Suppressor macrophage treated with lipopolysaccharide for 1 hour (primary cell): ENCODE measurements at places on chromosomes 12 and 14.
A peak's percentile ranks its signal among the peaks of the same experiment; 100 is the strongest.

DNA sequence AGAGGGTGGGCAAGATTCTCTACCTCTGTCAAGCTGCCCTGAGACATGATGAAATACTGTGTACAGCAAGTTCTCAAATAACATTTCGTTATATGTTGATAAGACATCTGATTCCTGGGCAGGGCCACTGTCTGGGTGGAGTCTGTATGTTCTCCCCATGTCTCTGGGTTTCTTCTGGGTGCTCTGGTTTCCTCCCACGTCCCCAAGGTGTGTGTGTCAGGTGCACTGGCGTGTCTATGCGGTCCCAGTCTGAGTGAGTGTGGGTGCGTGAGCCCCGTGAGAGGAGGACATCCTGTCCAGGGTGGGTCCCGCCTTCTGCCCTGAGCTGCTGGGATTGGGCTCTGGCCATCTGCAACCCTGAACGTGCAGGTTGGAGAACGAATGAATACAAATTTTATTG is 29.6 kb downstream of the KCTD10 start:
- no peak for DNase-seq

GRCh38 chr14:55588259-55588699 is 8.3 kb downstream of the KTN1 start:
- no peak for DNase-seq

GRCh38 chr12:17076028-17076744 is 470.2 kb upstream of the LMO3 start:
- DNase-seq = no peak

DNA sequence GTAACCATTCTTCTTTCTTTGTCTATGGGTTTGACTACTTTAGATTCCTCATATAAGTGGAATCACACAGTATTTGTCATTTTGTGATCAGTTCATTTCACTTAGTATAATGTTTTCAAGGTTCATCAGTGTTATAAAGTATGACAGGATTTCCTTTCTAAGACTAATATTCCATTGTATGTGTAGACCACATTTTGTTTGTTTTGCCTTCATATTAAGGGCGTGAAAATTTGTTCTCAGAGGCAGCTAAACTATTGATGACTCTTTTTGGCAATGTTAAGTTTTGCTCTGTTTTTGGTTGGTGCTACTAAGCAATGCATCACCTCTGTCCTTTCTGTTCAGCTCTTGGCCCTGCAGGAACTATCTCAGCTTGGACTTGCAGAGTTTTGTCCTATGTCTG is 1.7 kb upstream of the KLRG1 start:
- DNase-seq = no peak

- DNase-seq = no peak
These were observed 31.7 kb downstream of the FGD4 start for GRCh38 chr12:32431025-32431424.

DNA sequence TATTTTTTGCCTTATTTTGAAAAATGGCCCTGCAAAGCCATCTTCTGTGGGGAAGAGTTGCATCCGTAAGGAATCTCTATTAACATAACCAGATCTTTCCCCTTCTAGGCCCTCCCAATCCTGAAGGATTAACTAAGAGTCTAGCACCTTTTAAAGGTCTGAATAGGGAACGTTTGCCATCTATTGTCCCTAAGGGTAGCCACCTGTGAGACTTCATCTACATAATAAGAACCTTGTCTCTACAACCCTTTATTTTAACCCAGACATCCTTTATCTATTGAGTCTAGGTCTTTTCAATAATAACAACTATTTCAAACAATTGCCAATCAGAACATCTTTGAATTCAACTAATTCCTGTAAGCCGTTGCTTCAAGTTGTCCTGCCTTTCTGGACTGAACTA is 4.4 kb downstream of the EDDM3B start:
- no peak for DNase-seq

GRCh38 chr14:47226877-47227520 is 448.4 kb downstream of the MDGA2 start:
- DNase-seq = peak; percentile 35

DNA sequence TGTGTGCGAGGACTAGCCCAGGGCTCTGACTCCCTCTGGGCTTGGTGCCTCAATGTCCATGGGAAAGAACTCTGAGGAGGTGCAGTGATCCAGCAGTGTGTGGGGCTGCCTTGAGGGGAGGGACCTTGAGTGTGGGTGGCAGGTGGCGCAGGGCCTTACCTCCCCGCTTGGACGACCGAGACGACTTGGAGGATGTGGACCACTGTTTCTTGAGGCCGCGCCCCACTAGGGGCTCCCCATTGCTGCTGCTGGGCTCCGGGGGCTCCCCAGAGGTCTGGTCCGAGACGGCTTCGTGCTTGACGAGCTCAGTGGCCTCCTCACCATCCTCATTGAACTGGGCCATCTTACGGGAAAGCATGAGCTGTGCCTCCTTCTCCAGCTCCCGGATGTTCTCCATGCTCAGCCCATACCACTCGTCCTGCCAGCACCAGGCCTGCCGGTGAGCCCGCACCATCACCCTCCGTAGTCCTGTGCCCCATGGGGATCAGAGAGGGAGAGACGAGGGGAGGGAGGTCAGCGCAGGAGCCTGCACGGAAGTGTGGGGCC is 24.7 kb downstream of the ARL6IP4 start:
- DNase-seq = no peak

GRCh38 chr14:104820669-104821228 is 19.8 kb downstream of the ZBTB42 start:
- no peak for DNase-seq

DNA sequence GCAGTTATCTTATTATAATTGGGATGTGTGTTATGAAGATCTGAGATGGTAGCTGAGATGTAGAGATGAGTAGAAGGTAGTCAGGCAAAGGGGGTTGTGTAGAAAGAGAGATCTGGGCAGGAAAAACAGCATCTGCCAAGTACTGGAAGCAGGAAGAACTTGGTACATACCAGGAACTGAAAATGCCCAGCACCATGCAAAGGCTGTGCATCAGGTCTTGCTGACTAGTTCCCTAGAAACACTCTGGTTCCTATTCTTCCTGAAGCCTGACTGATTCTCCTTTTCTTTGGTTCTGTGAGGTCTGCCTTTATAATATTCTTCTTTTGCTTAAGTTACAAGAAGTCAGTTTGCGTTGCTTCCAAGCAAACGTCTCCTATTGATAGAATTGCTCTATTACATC is 6.7 kb upstream of the NFATC4 start:
- peak; percentile 63 for DNase-seq

- no peak for DNase-seq
These were observed 272.8 kb upstream of the DAAM1 start for GRCh38 chr14:58915646-58916045.

GRCh38 chr12:11623382-11623781 is 26.1 kb upstream of the ETV6 start:
- DNase-seq = peak; percentile 6

DNA sequence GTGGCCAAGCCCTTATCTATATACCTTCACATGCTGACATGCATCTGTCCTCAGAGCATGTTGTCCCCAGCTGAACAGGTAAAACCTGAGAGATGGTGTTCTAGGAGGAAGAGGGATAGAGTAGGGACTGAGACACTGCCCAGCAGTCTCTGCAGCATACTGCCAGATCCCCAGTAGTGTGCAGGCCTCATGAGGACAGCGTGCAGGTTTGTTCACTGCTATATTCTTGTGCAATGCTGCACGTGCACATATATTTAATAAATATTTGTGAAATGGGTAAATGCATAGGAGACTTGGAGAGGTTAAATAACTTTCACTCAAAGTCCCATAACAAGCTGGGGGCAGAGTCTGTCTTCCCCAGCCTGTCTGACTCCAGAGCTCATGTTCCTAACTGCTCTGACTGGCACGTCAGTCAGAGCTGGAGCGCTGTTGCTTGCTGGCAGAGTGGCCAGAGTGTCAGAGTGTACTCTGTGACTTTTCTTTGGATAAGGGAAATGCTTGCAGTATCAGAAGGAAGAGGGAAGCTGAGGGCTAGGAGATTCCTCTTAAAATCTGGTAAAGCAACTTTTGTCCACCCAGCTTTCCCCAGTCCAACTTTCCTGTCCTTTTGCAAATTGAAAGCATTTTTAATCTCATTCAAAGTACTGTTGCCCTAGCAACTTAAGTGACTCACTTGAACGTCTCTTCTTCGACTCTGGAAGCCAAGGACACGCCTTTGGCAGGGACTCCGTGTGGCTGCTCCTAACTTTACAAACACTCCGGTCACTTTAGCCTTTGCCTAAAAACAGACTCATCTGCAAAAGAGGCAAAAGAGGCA is 14.9 kb upstream of the POLR3B start:
- DNase-seq = no peak

GRCh38 chr14:35557221-35557747 is 23.3 kb downstream of the INSM2 start:
- no peak for DNase-seq

- DNase-seq = peak; percentile 64
These were observed 55.6 kb downstream of the CLIP1 start for GRCh38 chr12:122366685-122367475.

DNA sequence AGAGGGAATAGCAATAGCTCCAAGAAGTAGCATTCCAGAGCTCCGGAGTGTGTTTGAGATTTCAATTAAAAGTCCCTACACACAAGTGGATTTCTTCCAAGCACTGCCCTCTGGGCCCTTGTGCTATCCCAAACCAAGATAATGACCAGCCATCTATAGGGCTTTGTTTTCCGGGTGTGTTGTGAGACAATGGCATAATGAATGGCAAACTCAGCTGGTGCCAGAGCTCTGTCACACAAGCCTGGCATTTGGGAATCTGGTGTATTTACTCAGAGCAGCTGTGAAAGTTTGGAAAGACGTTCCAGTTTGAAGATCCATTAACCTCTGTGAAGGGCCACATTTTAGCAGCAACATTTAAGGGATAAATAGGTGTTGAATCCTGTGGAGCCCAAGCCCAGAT is 61.2 kb upstream of the TMTC2 start:
- no peak for DNase-seq

DNA sequence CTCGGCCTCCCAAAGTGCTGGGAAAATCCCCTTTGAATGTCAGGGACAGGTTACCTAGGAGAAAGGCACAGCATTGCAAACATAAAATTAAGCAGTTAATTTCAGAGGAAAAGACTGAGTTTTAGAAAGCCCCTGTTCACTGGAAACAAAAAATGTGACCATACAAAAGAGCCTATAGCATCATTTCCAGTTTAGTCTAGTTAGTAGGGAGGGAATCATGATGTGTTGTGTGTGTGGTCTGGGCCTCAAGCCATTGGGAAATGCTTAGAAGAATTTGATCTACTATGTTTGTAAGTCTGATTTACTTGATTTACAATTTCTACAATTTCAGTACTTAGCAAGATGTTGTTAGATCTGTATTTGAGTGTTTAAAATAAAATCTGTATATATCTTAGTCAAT is 47.1 kb upstream of the RERG start:
- DNase-seq = no peak

GRCh38 chr12:107718606-107719005 is 33.0 kb downstream of the PWP1 start:
- no peak for DNase-seq

DNA sequence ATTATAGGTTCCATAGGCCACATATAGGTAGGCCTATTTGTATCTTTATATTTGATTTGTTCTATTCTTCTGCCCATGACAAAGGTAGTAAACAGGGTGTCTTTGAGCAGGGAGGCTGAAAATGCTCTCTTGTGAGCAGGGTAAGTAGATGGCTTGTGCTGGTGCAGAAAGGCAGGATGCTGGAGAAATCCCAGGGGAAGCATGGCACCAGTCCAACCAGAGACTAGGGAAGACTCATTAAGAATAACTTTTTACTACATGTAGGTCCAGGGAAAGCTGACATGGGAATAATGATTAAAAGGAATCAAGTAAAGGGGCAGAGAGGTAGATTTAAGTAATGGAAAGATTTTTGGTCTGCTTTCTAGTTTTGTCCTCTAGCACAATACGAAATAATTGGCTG is 245.0 kb downstream of the RGS6 start:
- no peak for DNase-seq

DNA sequence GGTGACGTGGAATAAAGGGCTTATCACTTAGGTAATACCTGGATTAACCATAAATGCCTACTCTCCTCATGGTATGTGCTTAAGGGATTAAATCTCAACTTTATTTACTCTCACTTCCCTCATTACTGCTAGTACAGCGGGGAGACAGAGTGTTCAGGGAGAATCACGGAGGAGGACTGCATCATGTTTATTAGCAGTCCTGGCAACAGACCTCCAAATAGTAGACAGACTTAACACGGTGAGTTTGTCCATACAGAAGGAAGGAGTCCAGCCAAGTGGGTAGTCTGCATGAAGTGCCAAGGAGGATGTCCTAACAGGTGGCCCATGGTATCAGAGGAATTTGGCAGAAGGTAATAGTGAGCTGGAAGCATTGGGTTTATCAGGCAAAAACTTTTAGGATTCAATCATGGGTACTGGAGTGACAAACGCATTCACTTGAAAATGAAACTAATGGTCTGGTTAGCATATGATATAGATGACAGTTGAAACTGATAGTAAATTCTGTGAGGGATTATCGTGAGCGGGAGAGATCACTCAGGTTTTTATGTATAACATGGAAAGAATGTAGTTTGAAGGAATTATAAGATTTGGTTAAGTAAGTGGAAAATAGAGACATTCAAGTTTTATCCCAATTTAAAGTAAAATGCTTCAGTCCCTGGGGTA is 471.8 kb downstream of the TMEM117 start:
- no peak for DNase-seq

GRCh38 chr12:111129149-111129767 is 208.9 kb upstream of the MYL2 start:
- no peak for DNase-seq

DNA sequence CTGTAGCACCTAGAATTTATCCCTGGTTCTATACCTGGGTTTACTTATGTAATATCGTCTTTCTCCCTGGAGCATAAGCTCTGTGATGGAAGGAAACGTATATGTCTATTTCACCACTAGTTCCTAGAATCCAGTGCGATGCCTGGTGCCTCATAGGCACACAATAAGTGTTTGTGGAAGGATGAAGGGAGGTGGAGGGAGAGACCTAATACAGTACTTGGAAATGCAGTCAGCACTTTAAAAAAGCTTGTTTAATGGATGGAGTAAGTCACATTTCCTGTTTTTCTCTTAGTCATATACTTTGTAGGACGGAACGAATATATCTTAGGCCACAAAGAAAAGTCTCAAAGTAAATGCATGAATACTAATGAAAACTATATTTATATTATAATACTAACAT is 186.5 kb upstream of the HMGA2 start:
- DNase-seq = no peak

- DNase-seq = no peak
These were observed 467.4 kb upstream of the RGS6 start for GRCh38 chr14:71464840-71465239.

DNA sequence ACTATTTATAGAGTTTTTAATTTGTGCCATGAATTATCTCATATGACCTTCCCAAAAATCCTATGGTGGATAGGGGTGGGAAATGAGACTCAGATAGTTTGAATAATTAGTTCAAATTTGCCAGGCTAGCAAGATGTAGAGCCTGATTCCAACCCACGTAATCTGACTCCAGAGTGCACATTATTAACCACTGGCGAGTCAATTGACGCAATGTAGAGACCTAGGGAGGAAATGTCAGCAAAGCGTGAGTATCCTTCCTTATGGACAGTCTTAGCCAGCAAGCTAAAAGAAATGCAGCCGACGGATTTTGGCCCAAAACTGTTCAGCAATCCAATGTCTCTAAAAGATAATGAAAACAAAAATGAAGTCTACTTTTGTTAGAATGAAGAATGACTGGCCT is 193.3 kb upstream of the KRR1 start:
- no peak for DNase-seq

- DNase-seq = no peak
These were observed 83.4 kb upstream of the EVL start for GRCh38 chr14:99981806-99982205.

- no peak for DNase-seq
These were observed 72.2 kb upstream of the BCL11B start for GRCh38 chr14:99344051-99344758.

- DNase-seq = no peak
These were observed 83.3 kb downstream of the KITLG start for GRCh38 chr12:88496891-88497371.

GRCh38 chr12:62654326-62655241 is 188.0 kb downstream of the MON2 start:
- DNase-seq = no peak
